ENCODE measurements at places on chromosomes 5 and 9.

GRCh38 chr9:127349483-127350113 is 47.4 kb upstream of the SLC2A8 start:
- no peak overlapping the region for H3K4me3 ChIP-seq
- peaks cover 20% of the 10 kb centered on the region for H3K36me3 ChIP-seq
- no peaks in the 10 kb centered on the region for H3K27me3 ChIP-seq
- H3K27ac ChIP-seq: no peak overlapping the region
- no peaks in the 10 kb centered on the region for H3K4me1 ChIP-seq

DNA sequence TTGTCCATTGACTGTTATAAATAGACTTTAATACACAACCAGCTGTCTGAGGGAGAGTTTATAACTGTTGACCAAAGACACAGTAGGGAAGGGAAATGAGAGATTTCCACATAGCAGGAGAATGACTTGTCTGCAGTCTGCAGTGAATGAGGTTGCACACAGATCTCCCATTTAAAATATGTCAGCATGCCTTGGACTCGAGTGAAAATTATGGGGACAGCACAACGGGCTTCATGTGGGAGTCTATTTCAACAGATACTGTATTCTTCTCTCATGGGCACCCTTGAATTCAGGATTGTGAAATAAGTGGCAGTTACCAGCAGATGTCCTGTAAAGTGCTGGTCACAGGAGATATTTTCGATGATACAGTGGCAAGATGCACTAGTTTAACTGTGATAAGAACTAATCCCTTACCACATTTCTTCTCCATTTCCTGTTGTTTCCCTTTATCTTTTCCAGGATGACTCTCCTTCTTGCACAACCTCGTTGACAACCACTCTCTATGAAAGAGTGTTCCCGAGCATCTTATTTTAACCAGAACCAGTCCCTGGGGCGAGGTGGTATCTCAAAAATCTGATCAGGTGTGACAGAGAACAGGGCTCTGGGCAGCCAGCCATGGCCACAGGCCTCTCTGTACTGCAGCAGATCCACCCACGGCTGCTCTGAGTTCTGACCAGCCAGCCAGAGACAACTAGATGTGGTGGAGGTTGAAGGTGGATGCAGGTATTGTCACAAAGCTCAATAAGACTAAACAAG is 51.5 kb upstream of the MAP3K1 start:
- peaks cover 16% of the 10 kb centered on the region for H3K4me1 ChIP-seq
- no peak for DNase-seq
- H3K4me3 ChIP-seq: no peak overlapping the region
- H3K36me3 ChIP-seq: no peaks in the 10 kb centered on the region
- no peak overlapping the region for H3K27ac ChIP-seq
- no peaks in the 10 kb centered on the region for H3K27me3 ChIP-seq

DNA sequence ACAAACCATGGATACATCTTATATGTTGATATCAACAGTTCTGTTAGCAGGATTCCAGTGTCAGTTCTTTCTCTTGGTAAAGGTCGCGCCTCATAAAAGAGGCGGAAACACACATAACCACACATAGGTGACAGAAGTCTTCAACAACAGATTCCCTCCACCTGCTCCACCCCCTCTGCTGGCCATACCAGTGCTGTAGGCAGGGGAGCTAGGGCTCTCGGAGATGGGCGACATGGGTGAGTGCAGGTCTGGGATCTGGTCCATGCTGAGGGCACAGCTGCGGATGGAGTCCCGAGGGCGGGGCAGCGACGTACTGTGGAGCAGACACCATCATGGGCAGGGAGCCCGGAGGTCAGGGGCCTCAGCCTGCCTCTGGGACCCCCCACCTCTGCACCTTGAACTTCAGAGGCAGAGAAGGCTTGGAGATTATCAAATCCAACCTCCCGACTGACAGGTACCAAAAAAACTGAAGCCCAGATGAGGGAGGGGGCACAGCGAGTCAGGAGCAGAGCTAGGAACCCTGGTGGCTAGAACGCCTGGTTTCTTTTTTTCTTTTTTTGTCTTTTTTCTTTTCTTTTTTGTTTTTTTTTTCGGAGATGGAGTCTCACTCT is 12.0 kb upstream of the TOR2A start:
- DNase-seq: no peak
- H3K4me1 ChIP-seq: no peaks in the 10 kb centered on the region
- no peak overlapping the region for H3K27ac ChIP-seq
- H3K4me3 ChIP-seq: no peak overlapping the region

GRCh38 chr9:26833792-26834191 is 58.8 kb downstream of the CAAP1 start:
- H3K4me3 ChIP-seq: no peak overlapping the region
- DNase-seq: no peak
- no peaks in the 10 kb centered on the region for H3K36me3 ChIP-seq
- H3K27me3 ChIP-seq: no peaks in the 10 kb centered on the region
